Renal cortex interstitium (tissue), 15 donors: ENCODE measurements at places on chromosomes 1 and 21. TPM values are rescaled to one million over a fixed set of nuclear protein-coding genes. Genes with fewer than 3 reads are reported as not detected.

NUDC gene
- polyA plus RNA-seq, result 87.5 TPM

GRCh38 chr1:169260478-169261151 is 107.0 kb downstream of the NME7 start:
- DNase-seq, result no peak

DNA sequence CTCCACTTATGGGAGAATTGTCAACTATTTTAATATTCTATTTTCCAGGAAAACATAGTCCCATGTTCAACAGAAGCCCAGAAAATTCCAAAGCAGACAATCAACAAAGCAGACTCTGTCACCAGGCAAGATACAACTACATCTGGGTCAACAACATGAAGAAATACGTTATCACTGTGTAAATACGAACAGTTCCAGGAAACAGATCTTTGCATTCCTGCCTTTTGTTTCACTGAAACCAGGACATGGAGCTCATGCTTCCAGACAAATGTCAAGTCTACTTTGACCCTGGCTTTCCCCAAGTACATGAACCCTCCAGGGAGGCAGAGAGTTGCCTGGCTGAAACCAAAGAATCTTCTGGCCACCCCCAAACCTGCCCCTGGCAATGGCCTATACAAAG is 106.7 kb downstream of the SETD4 start:
- no peak for DNase-seq

C1orf141 gene
- not detected for polyA plus RNA-seq

ITPKB gene
- polyA plus RNA-seq, result 20.2 TPM

DNA sequence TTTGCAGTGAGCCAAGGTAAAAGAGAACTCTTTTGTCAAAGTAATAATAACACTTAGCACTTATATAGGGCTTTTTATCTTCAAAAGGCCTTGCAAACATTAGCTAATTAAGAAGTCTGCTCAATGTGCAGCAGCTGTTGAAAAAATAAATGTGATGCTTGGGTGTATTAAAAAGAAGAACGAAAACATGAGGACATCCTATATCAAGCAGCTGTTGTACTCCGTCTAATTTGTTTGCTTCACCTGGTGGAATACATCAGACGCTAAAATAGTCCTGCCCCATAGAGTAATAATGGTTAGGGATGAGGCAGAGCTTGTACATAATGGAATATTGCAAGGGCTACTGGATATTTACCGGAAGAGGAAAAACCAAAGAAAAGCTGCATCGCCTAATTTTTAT is 299.5 kb downstream of the ST6GALNAC3 start:
- no peak for DNase-seq

DNA sequence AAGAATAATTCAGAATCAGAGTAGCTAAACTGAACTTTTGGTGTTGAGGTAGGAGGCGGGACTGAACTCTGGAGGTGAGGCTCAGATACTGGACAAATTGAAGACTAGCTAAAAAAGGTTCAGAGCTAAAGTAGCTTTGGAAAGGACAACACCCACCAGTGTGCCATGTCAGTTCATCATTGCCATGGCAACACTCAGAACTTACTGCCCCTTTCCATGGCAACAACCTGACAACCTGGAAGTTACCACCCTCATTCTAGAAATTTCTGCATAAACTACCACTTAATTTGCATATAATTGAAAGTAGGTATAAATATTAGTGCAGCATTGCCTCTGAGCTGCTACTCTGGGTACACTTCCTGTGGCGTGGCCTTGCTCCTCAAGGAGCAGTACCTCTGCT is 30.3 kb upstream of the POGK start:
- DNase-seq, result no peak

DNA sequence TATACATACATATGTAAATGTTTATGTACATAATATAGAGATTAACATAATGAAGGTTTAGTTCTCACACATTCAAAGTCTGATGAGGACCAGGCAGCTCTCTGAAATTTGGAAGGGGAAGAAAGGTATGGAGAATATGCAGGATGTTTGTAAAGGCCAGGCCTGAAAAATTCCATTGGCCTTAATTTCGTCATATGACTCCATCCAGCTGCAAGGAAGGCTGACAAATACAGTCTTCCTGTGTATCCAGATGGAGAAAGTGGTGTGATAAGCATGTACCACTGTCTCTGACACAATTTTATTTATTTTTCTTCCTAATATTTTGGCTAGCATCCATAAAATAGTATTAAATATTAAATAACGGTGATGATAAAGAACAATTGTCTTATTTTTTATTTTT is 6.3 kb upstream of the SGIP1 start:
- DNase-seq, result no peak

GRCh38 chr1:162329826-162330225 is 46.8 kb downstream of the SPATA46 start:
- no peak for DNase-seq

DNA sequence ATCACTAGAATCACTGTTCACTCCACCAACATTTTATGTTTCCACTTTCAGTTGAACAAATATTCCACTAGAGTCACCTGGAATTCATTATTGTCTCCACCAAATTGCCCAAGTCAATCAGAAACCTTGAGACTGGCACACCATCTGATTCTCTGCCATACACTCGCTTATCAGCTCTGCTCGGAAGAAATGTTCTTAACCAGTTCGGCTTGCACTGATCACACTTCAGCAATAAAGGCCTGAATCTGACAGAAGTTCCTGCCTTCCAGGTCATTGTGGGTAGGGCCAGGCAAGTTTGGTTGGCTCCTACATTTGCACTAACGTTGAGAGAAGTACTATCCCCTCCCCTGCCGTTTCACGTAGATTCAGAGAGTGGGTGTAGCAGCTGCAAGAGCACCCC is 10.0 kb downstream of the TPM3 start:
- no peak for DNase-seq

DCAF8 gene
- 205 TPM for polyA plus RNA-seq
